ENCODE measurements at places on chromosomes 5 and 9.

DNA sequence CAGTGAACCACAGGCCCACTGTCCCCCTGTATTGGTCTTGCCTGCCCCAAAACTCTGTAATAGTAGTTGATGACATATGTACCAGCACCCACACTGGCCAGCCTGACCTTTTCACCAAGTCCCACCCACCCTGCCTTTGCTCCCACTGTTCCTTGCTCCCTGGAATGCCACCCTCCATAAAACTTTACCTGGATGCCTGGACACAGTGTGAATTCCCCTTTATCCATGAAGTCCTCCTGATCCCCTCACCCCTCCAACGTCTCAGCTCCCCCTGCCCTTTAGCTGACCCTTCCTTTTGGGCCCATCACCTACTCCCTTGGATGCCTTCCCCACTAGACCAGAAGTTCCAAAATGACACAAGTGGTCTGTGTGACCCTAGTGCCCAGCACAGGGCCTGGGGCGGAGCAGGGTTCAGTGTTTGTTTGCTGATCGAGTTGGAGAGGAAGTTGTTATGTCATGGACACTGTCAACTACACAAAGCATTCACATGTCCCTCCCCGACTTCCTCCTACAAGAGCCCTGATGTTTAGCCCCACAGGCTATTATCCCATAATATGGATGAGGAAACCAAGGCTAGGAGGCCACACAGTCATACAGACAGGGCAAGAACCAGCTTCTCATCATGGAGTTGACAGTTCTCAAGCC lies 16.1 kb downstream of the AMBP start:
- no peak for DNase-seq

DNA sequence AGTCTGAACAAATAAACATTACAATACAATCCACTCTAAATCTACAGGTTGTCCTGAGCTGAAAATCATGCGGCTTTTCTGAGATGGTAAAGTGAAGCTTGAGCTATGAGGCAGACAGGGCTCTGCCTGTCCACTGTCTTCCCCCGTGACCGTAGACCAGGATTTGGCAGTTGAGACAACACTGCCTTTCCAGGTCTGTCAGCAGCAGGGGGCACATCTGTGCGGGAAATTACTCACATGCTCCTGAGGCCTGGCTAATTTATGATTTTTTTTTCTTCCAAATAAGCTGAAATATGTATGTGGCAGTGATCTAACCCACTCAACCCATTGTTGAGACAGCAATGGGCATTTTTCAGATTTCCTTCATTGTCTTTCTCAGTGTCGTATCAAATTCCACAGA lies 307.9 kb downstream of the FBXL7 start:
- DNase-seq: no peak

DNA sequence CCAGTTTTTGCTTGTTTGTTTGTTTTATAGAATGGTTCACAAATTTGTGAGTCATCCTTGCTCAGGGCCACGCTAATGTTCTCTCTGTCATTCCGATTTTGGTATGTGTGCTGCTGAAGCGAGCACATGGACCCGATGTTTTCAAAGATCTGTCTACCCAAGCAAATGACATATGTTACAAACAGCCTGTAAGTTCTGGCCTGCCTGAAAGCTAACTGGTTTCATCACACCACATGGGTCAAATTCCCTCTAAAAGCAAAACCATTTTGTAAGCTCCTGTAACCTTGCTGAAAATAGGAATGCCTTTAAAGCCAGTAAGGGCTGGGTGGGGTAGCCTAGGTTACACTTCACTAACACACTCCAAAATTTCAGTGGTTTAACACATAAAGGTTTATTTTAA lies 25.4 kb downstream of the DMRT3 start:
- no peak for DNase-seq

DNA sequence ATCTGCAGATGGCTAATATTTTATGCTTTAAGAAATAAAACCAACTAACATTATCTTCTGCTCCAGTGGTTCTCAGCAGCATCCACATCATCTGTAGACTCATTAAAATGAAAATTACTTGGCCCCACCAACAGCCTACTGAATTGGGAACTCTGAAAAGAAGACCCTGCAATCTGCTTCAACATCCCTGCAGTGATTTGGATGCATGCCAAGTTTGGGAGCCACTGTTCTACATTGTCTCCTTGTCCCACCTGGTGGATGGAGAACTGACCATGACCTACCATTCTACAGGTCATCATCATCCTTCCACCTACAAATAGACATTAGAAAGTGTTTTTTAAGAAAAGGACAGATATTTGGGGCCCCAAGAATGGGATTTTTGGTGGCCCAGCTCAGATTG lies 71.1 kb downstream of the ACER2 start:
- DNase-seq: no peak

GRCh38 chr5:127061956-127062355 lies 11.3 kb downstream of the C5orf63 start:
- no peak for DNase-seq

GRCh38 chr9:111411266-111411665 lies 72.9 kb downstream of the ECPAS start:
- no peak for DNase-seq

DNA sequence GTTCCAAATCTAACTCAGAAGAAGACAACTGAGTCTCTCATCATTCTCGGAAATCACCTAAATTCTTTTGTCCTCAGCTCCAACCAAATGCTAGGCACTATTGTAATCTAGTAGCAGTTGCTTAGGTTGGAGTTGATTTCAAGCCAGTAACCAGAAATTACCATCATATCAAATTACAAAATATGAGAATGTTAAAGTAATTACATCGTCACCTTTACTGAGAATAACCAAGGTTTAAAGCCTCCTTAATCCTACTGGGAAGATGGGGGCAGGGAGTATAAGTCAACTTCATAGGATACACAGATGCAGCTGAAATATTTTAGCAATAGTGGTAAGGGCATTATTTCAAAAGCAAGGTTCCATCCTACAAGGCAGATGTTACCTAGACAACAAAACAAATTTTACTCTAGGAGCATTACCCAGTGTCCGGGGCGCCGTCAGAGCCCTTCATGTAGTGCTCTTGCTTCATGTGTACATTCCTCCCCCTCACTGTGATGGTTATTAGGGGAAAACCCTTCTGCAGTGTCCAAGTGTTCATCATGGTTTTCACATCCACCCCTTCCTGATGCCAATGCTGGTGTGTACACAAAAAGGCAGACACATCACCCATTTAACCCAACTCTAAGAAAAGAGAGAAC lies 19.5 kb downstream of the ERAP1 start:
- DNase-seq: no peak

DNA sequence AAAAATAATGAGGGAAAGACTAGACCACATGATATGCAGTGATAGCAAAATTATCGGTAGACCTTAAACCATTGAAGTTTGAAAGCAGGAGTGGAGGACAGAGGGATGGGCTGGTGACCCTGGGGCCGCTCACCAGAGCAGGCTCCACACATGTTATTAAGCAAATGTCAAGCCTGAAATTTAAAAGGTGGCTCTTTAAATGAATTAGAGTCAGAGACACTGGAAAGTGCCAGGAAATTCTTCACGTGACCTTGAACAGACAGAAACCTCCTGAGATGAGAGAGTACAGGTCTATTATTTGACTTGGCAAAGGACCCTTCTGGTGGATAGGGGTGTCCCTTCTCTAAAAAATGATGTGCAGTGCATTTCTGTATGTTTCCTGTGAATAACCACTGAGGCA lies 111.0 kb upstream of the CPEB4 start:
- DNase-seq: no peak

DNA sequence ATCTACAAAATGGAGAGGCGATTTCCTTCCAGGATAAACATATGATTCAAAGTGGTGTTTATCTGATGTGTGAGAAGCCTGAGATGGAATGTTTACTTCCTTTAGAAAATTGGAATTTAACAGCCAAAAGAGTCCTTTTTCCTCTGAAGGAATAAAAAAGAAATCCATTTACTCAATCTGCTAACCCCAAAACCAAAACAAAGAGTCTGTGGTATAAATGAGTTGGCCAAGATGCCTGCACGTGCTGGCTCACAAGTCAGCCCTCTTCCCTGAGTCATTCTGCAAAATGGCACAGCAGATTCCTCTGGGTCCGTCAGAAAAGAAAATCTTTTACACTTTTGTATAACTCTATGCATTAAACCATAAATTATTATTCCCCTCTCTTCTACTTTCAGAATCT lies 60.8 kb downstream of the EBF1 start:
- peak; percentile 68 for DNase-seq

- no peak for DNase-seq
These were observed 199.7 kb downstream of the ROR2 start for GRCh38 chr9:91750343-91750742.

- no peak for DNase-seq
These were observed 139.3 kb upstream of the NFIB start for GRCh38 chr9:14453286-14453685.

DNA sequence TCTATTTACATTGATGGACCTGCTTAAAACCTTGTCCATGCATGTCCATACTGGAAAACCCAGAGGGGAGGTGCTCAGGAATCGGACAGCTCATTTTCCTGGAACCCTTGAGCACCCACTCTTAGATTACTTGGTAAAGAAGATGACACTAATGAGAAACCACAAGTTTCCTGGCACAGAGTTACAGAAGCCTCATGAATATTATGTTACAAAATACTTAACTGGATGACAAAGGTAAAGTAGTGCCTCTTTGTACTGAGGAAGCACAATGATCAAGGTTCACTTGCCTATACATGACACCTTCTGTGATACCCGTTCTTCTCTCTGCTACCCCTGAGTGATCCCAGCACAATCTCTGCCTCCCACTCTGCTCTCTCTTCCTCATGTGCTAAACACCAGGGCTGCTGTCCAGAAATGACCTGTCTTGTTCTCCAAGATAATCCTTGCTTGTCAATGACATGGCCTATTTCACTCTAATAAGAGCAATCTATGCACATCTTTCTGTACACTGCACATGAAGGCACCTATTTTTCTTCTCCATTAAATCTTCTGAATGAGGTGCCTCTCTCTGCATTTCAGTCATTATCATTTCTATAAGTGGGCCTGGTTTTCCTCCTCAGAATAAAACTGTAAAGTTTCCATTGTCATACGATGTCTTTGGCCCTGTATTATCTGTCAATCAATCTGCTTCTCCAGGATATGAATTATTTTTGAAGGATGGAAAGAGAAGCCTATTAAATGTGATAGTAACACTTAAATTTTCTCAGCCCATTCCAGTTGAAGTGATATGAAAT lies 684.0 kb upstream of the ACO1 start:
- no peak for DNase-seq

GRCh38 chr5:101976933-101977332 lies 319.2 kb downstream of the SLCO4C1 start:
- no peak for DNase-seq

- DNase-seq: peak; percentile 45
These were observed 69.8 kb downstream of the CMYA5 start for GRCh38 chr5:79759436-79759835.

DNA sequence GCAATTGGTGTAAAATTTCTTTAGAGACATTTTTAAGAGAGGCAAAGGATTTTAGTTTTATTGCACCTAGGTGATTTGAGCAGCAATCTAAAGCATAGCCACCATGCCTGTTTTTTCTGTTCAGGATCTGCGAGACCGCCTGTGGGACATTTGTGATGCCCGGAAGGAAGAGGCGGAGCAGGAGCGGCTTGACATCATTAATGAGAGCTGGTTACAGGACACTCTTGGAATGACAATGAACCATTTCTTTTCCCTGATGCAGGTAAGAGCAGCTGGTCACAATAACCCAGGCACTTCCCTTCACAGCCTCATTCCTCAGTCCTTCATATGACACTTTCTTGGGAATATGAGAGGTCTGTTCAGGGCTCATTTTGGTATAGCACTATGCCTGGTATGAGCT lies 103.2 kb upstream of the IL7R start:
- DNase-seq: no peak

GRCh38 chr9:135309763-135310125 lies 169.8 kb upstream of the PPP1R26 start:
- DNase-seq: no peak

GRCh38 chr9:100473276-100474081 lies 530 bp downstream of the TMEFF1 start:
- DNase-seq: no peak

- no peak for DNase-seq
These were observed 52.1 kb upstream of the WWC1 start for GRCh38 chr5:168239325-168239724.
